ENCODE measurements at places on chromosomes 1 and 21.

- DNase-seq: no peak
Observed at GRCh38 chr21:44884097-44884496, 10.6 kb upstream of the PTTG1IP start.

DNA sequence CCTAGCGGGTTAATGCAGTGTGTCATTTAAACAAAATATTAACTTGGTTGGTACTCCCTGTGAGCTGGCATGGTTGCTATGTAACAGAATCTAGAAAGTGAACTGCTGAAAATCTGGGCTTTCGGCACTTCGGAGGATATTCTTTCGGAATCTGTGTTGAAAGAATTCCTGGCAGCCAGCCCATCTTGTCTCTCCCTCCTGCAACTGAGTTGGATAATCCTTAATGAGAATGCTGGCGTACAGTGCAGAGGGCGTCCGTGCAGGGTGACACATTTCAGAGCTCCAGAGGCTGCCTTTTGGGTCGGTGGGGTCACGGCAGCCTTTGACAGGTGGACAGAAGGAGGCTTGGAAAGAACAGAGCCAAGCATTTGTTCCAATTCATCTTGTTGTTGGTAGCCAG is 3.7 kb downstream of the KAZN start:
- peak; percentile 48 for DNase-seq

GRCh38 chr1:213669964-213670691 is 317.6 kb upstream of the PROX1 start:
- DNase-seq: no peak

DNA sequence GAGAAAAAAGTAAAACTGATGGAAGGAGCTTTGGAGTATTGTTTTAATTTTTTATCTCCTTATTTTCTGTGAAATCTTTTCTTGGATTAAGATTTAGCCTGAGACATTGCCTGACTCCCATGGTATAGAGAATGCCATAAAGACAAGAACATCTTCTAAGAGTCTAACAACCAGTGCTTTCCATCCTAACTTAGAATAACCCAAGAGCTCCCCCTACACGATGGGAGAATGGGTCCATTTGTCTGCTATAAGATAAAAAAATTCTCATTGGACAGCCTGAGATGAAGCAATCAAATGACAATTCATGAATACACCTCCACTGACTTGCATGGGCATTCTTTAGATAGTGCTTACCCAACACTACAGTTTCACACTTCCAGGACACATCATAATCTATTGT is 478.1 kb downstream of the TTLL7 start:
- DNase-seq: no peak

DNA sequence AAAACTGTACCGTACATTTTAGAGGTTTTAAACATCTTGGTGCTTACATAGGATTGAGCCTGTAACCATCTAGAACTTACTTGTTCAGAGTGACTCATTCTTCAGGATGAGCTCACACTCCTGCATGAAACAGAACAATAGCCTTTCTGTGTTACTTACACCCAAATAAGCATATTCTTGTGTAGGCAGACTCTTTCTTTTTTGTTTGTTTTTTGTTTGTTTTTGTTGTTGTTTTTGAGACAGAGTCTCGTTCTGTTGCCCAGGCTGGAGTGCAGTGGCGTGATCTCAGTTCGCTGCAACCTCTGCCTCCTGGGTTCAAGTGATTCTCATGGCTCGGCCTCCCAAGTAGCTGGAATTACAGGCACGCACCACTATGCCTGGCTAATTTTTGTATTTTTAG is 3.8 kb upstream of the CA6 start:
- DNase-seq: no peak

GRCh38 chr1:239722035-239722434 is 335.7 kb downstream of the CHRM3 start:
- DNase-seq: no peak

- DNase-seq: no peak
Observed at GRCh38 chr1:23108918-23109533, 59.6 kb downstream of the LUZP1 start.

DNA sequence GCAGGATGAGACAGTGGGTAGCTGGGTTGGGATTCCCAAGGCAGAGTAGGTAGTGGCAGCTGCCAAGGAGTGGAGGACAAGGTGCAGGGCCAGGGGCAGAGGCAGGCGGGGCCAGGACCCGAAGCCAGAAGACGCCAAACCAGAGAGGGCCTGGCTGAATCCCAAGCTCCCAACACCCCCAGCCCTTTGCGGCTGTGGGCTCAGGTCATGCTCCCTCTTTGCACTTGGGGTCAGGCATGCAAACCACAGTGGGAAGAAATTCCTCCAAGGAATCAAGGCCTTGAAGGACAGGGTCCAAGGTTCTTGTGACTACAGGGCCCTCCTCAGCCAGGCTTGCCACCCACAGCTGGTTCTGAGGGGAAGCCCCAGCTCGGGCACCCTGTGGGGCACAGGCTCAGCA is 6.2 kb downstream of the C1orf210 start:
- DNase-seq: no peak

GRCh38 chr1:2810281-2810680 is 8.8 kb upstream of the TTC34 start:
- DNase-seq: no peak

Measured in uterus (tissue), 4 donors.